Activated CD4-positive, alpha-beta T cell treated with anti-CD3 and anti-CD28 coated beads for 4 hours (primary cell): ENCODE measurements at places on chromosomes 4 and X.

DNA sequence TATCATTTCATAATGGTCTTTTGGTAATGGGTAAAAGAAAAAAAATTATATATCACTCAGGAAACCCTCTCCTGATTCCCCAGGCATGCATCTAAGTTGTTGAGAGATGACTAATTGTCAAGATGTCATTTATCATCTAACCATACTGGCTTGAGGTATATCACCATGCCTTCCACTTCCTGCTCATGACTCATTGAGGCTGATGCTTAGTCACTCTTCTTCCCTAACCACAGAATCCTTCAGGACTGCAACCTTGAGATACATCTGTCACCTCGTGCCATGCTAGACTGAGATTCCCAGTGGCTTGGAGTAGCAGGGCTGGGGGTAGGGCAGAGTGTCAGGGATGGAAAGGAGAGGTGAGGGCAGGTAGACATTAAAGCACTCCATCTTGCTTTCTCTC lies 782.5 kb upstream of the INTU start:
- DNase-seq: no peak

- DNase-seq: no peak
These were observed 97.4 kb downstream of the AASDH start for GRCh38 chr4:56289934-56290333.

- DNase-seq: no peak
These were observed 37.5 kb downstream of the JAKMIP1 start for GRCh38 chr4:6162885-6163284.

DNA sequence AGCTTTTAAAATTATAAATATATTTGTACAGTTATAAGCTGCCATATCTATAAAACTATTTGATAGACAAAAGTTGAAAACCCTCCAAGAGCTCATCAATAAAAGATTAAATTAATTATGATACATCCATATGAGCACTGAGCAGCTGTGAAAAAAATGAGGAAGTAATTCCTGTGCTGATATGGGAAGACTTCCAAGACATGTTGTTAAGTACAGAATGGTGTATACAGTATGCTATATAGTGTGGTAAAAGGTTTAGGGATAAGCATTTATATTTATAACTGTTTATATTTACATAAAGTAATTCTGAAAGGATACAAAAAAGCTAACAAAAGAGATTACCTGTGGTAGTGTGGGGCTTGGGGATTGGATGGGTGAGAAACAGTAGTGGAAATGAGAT lies 92.8 kb upstream of the BMP2K start:
- DNase-seq: no peak

DNA sequence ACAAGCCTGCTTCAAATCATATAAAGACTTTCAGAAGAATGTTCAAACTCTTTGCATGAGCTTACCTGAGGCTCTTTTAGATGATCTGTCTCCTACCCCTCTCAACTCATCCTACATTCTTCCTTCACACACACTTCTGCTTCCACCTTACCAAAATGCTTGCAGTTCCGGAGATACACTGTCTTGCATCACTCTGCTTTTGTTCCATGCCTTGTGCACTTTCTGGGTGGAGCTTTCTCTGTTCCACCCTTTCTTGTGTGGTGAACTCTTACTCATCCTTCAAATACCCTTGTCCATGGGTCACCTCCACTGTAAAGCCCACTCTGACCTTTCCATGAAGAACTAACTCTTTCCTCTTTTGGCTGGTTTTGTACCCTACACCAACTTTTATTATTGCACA lies 18.4 kb upstream of the MGST2 start:
- no peak for DNase-seq

DNA sequence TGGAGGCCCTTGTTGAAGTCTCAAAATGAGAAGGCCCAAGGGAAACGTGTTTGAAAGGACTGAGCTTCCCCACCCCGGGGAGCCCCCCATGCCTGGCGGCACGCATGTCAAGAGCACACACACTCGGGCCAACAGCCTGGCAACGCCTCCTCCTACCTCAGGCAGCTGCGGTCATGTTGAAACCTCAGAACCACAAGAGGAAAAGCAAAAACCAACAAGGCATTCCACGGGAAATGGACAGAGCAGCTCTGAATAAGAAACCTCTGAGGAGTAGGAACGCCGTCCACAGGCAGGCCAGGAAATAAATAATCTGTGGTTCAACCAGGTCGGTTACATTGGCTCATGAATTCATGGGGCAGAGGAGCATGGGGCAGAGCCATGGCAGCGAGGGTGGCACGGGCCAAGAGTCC lies 95.7 kb upstream of the AFAP1 start:
- DNase-seq: no peak

DNA sequence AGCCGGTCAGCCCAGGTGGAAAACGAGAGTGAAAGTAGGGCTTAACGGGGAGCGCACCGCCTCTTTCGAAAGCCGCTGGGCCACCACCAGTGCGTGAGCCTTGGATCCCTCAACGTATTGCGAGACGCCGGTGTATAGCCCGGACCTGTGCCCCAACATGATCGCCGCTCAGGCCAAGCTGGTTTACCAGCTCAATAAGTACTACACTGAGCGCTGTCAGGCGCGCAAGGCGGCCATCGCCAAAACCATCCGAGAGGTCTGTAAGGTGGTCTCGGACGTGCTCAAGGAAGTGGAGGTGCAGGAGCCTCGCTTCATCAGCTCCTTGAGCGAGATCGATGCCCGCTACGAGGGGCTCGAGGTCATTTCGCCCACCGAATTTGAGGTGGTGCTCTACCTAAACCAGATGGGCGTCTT lies 929 bp downstream of the MAB21L2 start:
- DNase-seq: no peak

DNA sequence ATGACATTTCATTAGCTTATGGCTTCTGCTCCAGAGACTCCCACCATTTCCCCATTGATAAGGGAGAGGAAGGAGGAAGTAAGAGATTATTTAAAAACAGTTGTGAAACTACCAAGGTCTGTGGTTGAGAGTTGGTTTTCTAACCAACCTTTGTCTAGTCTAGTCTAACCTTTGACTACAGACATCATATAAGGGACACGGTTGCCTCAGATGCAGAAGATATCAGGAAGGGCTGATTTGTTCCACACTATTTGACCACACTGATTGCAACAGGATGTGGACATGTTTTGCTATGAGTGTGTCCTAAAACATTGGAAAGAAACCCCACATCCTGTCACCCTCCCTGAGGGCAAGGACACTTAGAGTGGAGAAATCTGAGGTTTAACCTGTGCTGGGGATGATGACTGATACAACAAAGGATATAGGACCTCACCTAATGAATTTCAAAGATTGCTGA lies 53.0 kb downstream of the COQ2 start:
- DNase-seq: no peak

- no peak for DNase-seq
These were observed 253.7 kb upstream of the TAPT1 start for GRCh38 chr4:16480011-16480410.

DNA sequence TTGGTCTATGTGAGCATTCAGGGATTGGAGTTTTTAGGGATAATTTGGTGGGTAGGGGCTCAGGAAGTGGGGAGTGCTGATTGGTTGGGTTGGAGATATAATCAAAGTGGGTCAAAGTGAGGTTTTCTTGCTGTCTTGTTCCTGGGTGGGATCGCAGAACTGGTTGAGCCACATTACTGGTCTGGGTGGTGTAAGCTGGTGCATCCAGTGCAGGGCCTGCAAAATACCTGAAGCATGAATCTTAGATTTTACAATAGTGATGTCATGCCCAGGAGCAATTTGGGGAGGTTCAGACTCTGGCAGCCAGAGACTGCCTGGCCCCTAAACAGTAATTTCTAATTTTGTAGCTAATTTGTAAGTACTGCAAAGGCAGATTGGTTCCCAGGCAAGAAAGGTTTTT lies 665.6 kb upstream of the PRKX start:
- no peak for DNase-seq

DNA sequence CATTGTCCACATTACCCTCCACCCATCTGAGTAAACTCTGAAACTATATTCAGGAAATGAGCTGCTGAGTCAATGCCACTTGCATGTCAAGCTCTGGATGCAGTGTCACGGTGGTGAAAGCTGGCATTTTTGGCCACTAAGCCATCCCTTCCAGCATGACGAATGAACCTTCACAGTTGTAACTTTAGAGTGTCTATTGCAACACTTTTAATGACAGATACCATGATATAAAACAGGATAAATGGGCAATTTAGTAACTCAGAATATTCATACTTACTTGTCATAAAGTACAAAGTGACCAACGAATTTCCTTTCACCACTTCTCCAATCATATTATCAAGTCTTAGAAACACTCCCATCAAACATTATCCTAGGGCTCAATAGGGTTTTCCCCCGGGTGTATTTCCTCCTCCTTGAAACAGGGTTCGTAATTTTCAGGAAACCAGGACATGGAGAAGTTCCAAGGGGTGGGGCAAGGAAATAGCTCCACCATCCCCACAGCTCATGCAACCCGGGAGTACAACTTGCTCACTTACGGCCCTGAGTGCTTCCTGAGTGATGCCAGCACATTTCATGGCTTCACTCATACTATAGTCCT lies 73.1 kb downstream of the MTHFD2L start:
- DNase-seq: no peak

- no peak for DNase-seq
These were observed 100.1 kb downstream of the RTL5 start for GRCh38 chrX:72031634-72032033.

DNA sequence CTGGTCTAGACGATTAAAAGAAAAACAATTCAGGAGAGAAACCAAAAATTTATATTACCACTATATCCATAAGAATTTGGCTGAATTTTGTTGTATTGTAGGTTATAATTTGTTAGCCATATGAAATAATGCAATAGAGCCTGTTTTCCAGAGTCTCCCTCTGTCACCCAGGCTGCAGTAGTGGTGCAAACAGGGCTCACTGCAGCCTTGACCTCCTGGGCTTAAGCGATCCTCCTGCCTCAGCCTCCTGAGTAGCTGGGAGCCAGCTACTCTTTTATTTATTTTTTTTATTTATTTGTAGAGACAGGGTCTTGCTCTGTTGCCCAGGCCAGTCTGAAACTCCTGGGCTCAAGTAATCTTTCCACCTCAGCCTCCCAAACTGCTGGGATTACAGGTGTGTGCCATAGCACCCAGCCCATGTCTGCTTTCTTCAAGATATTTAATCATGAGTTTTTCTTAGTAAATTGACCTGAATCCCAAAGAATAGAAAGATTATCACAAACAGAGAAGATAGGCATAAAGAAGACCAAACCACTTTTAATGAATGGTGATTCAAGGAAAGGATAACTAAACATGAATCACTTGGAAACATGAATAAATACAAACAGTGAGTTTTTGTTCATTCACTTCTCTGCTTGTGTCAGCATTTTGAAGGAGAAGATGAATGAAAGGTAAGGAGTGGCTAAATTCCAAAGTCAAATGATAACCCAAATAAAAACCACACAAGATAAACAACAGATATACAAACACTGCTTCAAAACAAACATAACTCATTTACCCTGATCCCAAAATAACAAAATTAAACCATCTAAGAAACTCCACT lies 82.1 kb downstream of the PPP3CA start:
- DNase-seq: no peak

- DNase-seq: no peak
These were observed 7.7 kb downstream of the RNF212 start for GRCh38 chr4:1105662-1106061.

- no peak for DNase-seq
These were observed 17.0 kb downstream of the PDGFC start for GRCh38 chr4:156954587-156954986.

DNA sequence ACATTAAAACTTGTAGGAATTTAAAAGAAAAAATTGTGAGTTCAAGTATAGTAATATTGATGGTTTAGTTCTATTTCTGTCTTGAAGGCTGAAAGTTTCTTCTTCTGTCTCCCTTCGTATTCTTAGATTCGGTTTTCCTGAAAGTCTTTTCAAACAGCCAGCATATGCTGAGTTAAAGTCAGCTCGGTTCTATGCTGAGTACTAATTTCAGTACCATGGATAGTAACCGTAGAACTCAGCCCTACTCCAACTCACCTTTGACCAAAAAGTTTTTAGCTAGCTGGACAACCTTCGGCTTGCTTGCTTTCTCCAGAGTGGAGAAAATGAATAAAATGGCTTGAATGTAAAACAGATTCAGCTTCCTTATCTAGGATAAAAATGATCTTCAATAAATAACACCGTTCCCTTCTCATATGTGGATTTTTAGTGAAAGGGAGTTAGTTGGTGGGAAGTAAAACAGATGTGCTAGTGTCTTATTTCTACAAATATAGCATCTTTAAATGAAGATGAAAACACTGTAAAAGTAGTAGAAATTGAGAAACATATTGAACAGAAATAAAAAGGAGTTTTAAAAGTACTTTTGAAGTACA lies 5.2 kb downstream of the POU4F2 start:
- DNase-seq: no peak

GRCh38 chr4:101103381-101104142 lies 243.8 kb downstream of the PPP3CA start:
- DNase-seq: no peak

DNA sequence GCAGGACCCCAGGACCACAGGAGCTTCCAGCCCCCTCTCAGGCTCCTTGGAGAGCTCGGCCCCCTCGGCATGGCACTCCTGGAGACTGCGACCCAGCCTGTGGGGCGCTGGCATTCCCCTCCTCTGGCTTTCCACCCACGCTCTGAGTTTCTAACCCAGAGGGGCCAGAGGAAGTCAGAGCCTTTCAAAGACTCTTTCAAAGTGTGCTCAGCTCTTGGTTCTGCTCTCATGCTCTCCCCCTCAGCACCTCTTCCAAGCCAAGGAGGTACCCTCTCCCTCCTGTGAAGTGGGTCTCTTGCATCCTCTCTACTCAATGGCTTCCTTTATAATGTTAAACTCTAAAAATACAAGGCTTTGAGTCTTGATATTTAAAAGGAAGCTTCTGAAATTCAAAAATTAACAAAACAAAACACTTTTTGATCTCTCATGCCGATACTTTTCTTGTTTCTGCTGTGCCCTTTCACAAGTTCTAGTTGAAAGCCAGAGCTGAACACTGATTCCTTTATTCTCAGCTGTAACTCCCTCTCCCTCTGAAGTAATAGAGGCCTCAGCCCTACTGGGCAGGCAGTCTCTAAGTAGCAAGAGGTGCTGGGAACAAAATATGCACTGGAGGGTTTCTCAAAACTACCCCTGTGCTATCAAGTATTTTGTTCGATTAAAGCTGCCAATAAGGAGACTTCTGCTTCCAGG lies 82.8 kb downstream of the NAT8L start:
- peak; percentile 3 for DNase-seq

DNA sequence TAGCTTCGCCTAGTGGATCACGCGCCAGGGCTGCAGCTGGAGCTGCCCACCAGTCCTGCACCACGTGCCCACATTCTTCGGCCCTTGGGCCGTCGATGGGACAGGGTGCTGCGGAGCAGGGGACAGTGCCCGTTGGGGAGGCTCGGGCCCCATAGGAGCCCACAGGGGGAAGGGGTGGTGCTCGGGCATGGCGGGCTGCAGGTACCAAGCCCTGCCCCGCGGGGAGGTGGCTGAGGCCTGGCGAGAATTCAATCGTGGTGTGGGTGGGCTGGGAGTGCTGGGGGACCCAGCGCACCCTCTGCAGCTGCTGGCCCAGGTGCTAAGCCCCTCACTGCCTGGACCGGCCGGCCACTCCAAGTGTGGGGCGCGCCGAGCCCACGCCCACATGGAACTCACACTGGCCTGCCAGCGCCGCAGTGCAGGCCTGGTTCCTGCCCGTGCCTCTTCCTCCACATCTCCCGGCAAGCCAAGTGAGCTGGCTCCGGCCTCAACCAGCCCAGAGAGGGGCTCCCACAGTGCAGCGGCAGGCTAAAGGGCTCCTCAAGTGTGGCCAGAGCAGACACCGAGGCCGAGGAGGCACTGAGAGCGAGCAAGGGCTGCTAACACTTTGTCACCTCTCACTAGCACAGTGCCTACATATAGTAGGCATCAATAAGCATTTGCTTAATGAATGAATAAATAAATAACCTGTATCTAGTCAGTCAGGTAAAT lies 11.7 kb downstream of the SCFD2 start:
- DNase-seq: no peak
